ENCODE measurements at places on chromosomes 3 and 15.

DNA sequence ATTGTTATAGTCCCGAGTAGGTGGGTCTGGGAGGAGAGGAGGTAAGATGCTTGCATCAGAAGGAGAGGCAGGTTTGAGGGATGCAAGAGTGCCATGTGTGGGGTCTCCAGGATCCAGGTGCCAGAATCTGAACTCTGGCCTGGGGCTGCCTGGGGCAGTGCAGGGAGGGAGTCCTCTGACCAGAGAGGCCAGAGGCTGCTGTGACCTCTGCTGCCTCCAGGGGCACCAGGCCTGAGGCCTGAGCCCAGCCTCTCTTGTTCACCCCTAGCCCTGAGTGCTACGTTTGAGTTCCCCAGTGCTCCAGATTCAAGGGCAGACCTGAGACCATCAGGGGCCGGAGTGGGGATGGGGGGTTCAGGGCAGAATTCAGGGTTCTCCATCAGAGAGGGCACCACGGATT lies 7.4 kb downstream of the SLC38A3 start:
- no peak for DNase-seq

GRCh38 chr3:195803289-195803908 lies 8.3 kb downstream of the MUC4 start:
- DNase-seq: no peak

GRCh38 chr3:151379083-151379734 lies 5.3 kb downstream of the P2RY12 start:
- no peak for DNase-seq

- DNase-seq: peak; percentile 22
Measured at GRCh38 chr3:11145888-11146287, 8.4 kb upstream of the HRH1 start.

- DNase-seq: no peak
Measured at GRCh38 chr3:94280958-94281357, 218.1 kb downstream of the NSUN3 start.

DNA sequence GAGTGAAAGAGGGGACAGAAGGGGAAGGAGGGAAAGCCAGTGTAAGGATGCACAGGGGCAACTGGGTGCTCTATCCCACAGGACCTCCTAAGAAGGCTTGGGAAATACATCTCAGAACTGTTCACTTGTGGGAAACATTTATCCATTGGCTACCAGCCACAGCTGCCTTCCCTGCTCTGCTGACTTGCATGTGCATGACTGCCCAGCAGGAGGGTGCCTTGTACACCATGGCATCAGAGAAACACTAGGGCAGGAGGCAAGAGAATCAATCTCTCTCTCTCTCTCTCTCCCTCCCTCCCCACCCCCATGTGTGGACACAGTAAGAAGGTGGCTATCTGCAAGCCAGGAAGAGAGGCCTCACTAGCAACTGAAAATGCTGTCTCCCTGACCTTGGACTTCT lies 62.9 kb upstream of the ZBTB38 start:
- peak; percentile 30 for DNase-seq

DNA sequence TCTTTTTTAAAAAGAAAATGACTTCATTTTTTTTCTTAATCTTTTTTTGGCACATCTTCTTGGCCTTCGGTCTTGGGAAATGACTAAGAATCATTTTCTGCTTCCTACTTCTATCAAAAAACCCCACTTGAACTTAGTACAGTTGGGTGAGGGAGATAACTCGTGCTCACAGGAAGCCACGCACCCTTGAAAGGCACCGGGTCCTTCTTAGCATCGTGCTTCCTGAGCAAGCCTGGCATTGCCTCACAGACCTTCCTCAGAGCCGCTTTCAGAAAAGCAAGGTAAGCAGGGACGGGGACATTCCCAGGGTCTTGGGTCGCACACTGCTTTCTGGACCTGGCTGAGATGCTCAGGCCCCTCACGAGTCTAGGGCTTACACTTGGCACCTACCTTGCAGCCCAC lies at the start of gene CCR4:
TSS of gene CCR4 (plus strand) at position 235 of the 402 bp plus-strand sequence. CDS start 1,779 bp downstream, outside the sequence.
- DNase-seq: no peak

GRCh38 chr15:36075333-36075732 lies 504.1 kb upstream of the CDIN1 start:
- DNase-seq: no peak

DNA sequence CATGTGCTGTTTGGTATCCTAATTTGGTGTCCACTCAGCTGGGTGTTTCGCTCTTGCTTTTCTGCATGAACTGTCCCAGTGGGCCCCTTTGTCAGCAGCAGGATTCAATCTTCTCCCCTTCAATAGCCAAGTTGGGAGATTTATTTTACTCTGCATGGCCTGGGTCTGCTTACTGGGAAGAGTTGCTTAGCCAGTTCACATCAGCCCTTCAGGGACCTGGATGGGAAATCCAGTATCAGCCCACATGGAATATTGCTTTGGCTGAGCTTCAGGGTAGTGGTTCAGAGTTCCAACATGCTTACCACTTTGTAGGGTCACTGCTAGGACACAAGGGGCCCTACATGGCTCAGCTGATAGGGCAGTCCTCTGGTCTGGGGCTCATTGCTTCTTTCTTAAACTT lies 93.0 kb upstream of the BOC start:
- no peak for DNase-seq

DNA sequence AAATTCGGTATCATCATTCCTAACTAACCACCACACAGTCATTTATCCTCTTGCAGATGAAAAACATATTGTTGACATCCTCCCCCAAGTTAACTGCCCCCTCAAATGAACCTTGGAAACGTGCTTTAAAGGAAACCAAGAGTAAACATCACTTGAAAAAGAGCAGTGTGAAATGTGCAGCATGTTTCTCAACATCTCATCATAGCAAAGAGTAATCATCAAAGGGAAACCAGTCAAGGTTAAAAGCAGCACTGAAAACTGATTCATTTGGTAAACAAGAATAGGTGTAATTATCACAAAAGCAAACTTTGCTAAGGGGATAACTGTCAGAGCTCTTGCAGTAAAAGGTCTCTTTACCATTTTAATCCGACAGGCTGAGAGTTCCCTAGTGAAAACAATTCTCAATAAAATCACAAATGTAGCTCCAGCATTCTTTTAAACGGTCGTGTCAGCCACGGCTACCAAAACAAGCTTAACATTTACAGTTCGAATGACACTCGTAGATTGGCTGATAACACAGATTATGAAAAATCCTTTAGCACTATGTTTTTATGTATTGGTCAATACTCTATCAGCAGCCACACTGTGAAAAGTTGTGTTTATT lies 461.0 kb downstream of the GBE1 start:
- DNase-seq: no peak

GRCh38 chr3:129501630-129502029 lies 26.8 kb upstream of the RHO start:
- DNase-seq: no peak

Data from SW480 (cell line).